Coronary artery (tissue), 2 donors: ENCODE measurements at places on chromosomes 3 and 15.
A peak's percentile ranks its signal among the peaks of the same experiment; 100 is the strongest.

DNA sequence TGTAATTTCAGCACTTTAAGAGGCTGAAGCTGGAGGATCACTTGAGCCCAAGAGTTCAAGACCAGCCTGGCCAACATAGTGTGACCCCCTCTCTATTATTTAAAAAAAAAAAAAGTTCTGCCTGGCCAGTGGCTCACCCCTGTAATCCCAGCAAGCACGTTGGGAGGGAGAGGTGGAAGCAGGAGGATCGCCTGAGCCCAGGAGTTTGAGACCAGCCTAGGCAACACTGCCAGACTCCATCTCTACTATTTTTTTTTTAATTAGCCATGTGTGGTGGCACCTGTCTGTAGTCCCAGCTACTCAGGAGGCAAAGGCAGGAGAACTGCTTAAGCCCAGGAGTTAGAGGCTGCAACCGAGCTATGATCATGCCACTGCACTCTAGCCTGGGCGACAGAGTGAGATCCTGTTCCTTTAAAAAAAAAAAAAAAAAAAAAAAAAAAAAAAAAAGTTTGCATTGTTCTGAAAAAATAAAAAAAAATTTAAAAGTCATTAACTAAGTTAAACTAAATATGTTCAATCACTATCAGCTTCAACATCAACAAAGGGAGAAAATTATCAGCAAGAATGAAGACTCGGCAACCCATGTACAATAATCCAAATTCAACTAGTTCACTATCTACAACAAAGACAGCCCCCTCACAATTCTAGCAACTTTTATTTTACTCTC is 1.9 kb downstream of the RAF1 start:
- peak; percentile 52 for DNase-seq

- DNase-seq: no peak
These were observed 19.8 kb upstream of the CELF6 start for GRCh38 chr15:72339777-72340177.

DNA sequence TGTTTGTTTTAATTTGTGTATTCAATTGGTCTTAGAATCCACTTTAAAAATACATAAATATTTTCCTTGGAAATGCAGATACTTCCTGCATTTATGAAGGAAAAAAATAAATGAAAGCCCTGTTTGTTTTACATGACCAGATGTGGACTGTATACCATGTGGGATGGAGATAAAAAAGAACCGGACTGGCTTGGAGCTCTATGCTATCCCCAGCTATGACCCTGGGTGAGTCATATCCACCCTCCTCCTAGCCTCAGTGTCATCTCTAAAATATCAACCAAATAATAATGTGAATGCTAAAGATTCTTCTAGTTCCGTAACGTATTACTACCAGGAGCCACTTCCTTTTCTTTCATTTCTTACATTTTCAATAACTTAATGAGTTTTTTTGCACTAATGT is 44.5 kb upstream of the PDZRN3 start:
- DNase-seq: no peak

GRCh38 chr3:177483182-177483967 is 286.1 kb upstream of the TBL1XR1 start:
- DNase-seq: no peak

DNA sequence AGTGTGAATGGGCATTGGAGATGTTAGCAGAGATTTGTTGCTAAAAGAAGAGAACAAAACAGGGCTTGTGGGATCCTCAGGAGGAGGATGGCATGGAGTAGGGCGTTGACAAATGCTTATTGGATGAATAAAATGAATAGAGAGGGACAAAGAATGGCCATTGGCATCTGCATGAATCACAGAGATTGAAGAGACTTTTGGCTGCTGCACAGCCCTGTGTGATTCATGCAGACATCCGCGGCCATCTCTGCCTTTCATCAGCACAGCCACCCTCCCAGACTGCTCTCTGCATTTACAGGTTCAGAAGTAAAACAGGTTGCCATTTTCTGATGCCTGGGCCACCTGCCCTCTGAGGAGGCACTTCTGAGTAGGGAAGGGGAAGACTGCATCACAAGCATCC is 397.9 kb downstream of the EPHB1 start:
- DNase-seq: no peak

DNA sequence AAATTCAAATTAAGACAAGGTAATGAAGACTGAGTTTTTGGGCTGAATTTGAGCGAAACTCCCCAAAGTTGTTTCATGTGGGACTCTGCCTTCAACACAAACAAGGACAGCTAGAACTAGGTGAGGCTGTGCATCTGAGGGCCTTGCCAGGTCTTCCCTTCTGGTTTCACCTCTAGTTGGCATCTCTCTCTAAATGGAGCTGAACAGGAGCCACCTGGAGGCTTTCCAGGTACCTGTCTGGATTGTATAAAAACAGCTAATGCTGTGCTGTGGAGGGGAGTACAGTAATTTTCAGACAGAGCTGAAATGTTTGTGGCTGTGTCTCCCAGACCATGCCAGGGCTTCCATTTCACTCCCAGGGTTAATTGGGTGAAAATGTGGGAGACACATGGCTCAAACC is 27.1 kb downstream of the TRIM71 start:
- DNase-seq: no peak

- no peak for DNase-seq
These were observed 1.8 kb downstream of the HCN4 start for GRCh38 chr15:73366766-73367623.

DNA sequence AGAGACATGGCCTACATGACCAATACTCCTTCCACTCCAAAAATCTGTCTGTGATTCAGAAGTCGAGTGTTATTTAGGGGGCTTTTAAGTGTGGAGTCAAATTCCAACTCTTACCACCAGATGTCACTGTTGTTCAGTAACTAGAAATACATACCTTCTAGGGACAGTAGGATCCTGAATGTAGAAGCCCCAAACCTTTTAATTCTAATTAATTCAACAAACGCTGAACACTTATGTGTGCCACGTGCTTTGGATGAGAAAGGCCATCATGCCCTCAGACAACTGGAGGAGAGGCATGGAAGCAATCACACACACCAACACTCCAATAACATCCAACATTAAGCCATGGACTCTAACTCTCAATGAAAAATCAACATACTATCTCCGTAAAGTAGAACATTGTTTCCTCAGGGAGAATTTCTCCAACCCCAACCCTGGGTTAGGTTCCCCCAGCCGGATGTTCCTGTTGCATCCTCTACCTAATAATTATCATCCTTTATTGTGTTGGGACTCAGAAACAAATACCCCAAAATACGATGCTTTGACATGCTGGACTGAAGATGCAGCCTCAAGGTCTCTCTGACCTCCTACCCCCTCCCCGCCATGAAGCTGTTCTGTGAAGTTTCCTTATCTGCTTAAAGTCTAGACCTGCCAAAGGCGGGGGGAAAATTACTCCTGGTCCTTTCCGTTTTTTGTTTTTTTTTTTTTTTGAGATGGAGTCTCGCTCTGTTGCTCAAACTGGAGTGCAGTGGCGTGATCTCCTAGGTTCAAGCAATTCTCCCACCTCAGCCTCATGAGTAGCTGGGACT is 8.0 kb upstream of the CCDC13 start:
- no peak for DNase-seq

GRCh38 chr3:97957617-97958311 is 14.5 kb downstream of the RIOX2 start:
- DNase-seq: no peak

GRCh38 chr15:69548395-69549180 is 96.0 kb downstream of the RPLP1 start:
- no peak for DNase-seq

- no peak for DNase-seq
These were observed 107.7 kb upstream of the TSC22D2 start for GRCh38 chr3:150300388-150300787.

DNA sequence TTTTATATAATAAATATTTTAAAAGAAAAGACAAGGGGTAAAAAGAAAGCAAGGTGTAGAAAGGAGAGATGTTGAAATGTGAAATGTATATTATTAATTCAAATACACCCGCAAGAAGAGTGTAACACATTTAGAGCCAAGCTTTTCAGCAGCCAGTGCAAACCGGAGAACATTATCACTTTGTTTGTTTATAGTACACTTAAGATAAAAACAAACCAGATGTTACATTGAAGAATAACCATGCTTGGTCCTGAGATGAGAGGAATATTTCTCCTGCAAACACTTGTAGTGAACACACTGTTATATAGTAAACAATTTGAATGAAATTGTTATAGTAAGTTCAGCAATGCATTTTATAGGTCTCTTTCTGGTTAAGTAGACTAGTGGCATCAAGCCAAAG is 1441.5 kb downstream of the OTOL1 start:
- DNase-seq: no peak

DNA sequence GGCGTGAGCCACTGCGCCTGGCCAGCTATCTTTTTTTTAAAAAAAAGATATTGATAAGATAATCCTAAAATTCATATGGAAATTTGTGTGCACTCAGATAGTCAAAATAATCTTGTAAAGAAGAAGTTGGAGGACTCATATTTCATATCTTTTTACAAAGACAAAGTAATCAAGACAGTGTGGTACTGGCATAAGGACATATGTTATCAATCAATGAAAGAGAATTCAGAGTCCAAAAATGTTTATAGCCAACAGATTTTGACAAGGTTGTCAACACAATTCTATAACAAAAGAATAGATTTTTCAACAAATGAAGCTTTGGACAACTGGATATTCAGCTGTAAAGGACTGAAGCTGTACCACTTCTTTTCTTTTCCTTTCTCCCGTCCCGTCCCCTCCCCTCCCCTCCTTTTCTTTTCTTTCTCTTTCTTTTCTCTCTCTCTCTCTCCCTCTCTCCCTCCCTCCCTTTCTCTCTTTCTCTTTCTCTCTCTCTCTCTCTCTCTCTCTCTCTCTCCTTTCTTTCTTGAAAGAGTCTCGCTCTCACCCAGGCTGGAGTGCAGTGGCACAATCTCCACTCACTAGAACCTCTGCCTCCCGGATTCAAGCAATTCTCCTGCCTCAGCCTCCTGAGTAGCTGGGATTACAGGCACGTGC is 126.8 kb downstream of the GSK3B start:
- DNase-seq: no peak

DNA sequence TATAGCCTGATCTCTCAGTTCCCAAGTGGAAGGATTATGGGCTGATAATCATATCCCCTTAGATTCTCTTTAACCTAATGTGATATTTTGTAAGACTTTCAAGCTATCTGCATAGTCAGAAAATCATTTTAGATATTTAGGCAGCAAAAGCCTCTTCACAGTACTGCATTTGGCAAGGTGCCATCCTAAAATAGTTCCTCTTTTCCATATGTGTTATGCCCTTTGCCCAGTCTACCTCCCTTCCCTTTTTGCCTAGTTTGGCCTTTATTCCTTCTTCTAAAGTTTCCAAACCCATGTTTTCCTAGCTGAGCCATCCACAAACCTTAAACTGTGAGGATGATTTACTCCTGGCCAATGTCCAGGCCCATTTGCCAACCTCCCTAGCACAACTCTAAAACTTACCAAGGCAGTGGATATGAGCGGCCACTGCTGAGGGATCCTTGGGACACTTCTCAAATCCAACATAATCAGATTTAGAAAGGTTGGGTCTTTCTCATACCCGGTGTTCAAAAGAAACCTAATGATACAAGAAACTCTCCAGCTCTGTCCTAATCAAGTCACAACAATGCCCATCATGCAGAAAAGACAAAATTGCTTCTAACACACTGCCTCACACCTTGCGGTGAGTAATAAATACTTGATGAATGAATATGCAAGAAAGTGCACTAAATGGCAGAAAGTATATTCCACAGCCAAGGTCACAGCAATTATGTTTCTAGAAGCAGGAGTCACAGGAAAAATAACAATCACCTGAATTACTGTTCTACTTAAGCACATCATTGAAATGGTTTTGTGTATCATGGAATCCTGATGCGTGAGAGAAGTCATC is 493.9 kb downstream of the NLGN1 start:
- no peak for DNase-seq

- DNase-seq: no peak
These were observed 66.2 kb upstream of the ONECUT1 start for GRCh38 chr15:52856286-52856685.
